ENCODE measurements at places on chromosomes 1 and 21.

GRCh38 chr1:230788561-230789275 is 41.5 kb downstream of the CAPN9 start:
- DNase-seq: no peak

DNA sequence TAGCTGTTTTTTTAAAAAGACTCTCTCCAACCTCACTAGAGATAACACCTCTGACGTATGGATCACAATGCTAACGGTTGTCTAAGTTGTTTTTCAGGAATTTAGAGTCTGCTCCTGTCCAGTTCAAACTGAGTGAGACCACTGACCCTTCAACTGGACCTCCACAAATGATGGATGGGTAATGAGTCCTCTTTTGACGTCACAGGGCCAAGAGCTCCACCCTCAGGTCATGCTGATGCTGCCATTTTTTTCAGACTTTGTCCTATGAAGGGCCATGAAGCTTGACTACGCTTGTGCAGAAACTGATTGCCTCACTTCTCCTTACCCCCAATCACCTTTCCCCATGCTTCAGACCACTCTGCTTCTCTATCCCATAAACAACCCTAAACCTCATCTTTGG is 16.6 kb downstream of the GRIK3 start:
- no peak for DNase-seq

GRCh38 chr1:203124546-203125317 is 2.8 kb upstream of the ADORA1 start:
- DNase-seq: no peak

DNA sequence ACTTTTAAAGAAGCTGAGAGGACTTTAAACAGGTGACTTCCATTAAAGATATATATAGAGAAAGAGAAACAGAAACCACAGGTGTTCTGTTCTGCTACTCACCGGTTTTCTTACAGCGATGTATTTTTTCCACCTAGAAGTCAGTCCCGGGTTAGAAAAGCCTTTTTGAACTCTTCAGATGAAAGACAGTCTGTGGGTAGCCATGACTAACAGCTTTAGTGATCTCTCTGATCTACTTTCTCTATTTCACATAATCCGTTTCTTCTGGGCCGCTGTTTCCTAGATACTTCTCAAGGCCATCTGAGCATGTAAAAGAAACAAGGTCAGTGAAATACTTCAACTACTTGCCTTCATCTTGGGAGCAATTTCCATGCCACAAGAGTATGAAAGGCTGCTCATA is 25.1 kb downstream of the WDR64 start:
- peak; percentile 69 for DNase-seq

DNA sequence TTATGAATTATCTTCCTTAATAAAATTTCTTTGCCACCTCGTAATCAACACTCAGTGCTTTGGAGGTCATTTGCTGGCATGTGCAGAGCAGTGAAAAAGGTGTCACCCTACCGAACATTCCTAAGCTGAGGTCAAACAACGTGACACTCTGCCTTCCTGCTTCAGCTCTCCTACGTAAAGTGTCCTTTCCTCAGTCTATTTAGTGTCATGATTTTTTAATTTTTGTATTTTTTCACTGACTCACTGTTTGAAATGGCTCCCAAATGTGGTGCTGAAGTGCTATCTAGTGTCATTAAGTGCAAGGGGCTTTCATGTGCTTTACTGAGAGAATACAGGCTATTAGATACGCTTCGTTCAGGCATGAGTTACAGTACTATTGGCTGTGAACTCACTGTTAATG is 37.0 kb upstream of the ITPKB start:
- no peak for DNase-seq

DNA sequence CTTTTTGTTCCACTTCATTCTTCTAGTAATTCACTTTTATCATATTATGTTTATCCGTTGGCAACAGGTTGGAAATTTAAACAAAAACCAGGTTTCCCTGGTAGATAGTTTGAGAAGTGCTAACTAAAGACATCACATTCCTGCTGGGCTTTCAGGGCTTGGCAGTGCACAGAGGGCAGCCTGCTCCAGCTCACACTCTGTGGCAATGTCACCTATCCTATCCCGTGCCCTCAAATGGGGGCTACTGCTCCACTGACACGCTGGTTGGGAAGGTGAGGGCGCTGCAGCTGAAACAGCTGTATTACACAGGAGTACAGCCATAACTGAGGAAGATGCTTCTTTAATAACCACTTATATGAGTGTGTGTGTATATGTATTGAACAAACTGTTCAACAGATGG is 49.7 kb downstream of the RCAN1 start:
- DNase-seq: no peak

DNA sequence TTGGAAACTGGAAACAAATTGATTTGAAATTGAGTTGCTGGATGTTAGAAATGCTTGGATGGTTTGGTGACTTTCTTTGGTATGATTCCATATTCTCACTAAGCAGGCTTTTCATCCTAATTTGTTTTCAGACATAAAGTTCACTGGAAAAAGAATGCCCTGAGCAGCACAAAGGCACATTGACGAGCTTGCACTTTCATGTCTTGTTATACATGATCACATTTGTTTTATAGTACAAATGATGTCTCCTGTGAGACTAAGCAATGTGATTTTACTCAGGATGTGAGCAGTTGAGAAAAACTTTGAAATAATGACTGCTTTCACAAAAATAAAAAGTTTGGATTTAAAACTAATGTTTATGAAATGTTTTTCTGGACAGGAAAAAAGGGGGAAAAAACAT is 63.6 kb downstream of the KCNT2 start:
- DNase-seq: no peak

GRCh38 chr1:212566522-212567479 is 41.8 kb upstream of the ATF3 start:
- peak; percentile 38 for DNase-seq

- DNase-seq: no peak
These were observed 206.2 kb upstream of the RRP15 start for GRCh38 chr1:218078916-218079315.

- no peak for DNase-seq
These were observed 107.4 kb upstream of the KIAA1614 start for GRCh38 chr1:180805316-180805715.

All from central memory CD4-positive, alpha-beta T cell (primary cell).